HepG2 (cell line): ENCODE measurements at places on chromosomes 3 and 15.
A peak's percentile ranks its signal among the peaks of the same experiment; 100 is the strongest.

DNA sequence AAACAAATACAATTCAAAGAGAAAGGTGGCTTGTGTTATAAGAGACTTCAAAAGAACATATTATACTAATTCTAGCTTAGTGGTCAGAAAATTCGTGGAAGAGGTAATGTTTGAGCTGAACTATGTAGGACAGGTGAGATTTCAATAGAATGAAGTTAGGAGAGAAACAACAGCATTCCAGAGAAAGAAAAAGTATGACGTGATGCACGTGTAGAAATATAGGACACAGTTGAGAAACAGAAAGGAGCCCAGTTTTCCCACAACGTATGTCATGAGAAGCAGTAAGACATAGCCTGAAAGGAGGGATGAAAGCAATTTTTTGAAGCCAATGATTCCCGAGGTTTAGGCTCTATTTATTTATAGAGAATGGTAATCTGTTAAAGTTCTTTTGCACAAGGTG is 18.7 kb upstream of the P3H2 start:
- no peak for DNase-seq

GRCh38 chr3:134829721-134830120 is 34.7 kb downstream of the EPHB1 start:
- no peak for DNase-seq

GRCh38 chr15:74976159-74976558 is 19.2 kb upstream of the SCAMP5 start:
- no peak for DNase-seq

DNA sequence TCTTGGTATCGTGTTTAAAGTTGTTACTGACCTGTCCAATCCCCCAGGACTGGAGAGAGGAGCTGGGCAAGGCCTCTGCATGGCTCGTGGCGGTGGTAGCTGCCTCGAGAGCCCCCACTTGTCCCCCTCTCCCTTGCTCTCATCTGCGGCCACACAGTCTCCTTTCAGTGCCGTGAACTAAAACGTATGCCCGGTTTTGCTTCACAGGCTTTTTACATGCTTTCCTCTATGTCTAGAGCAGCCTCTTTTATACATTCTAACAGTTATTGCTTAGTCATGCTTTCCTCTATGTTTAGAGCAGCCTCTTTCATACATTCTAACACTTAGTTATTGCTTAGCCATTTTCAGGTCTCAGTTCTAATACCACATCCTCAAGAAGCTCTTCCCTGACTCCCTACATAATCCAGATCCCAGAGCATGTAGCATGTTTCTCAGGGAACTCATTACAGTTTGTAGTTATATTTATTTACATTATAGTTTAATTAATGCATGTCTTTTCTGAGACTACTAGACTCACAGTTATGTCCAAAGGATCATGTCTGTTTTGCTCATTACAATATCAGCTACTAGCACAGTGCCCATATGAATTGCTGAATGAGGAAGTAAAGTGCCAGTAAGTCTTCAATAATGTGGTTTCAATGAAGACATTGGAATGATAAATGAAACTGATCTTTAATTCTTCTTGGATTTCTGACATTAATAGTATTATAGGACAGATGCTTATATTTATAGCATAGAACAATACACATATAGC is 66.5 kb upstream of the TBL1XR1 start:
- DNase-seq, result no peak

GRCh38 chr3:133527081-133527715 is 46.3 kb upstream of the CDV3 start:
- DNase-seq, result no peak

DNA sequence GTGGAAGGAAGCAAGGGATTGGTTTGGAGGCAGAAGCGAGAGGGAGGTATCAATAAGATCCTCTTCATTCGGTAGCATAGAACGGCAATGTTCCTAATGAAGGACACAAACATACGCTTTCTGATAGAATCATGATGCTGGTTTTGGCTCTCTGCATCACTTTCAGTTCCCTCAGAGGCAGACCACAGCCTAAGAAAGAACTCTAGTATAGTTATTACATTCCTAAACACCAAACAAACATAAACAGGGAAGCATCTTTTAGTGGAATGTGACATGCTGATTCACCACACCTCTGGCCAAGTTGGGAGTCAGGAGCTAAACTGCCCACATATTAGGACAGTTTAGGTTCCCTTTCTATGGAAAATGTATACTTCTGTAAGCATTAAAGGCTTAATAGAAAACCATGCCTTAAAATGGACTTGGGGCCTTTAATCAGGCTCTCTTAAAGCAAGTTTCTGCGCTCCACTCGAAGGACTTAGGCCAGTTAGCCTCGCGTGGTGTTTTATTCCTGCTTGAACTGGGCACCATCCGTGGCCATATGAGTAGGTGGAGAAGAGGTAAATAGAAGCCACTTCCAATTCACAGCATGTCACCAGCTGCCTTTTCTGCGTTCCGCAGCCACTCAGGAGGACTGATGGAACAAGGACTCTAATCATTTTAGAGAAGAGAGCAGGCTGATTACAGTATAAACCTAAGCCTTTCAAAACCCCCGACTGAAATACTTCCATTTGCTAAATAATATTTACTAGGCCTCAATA is 53.7 kb downstream of the CD47 start:
- DNase-seq, result no peak

GRCh38 chr3:168407381-168407780 is 311.7 kb upstream of the GOLIM4 start:
- DNase-seq, result no peak

GRCh38 chr3:121781611-121782010 is 32.1 kb upstream of the GOLGB1 start:
- DNase-seq, result no peak

- no peak for DNase-seq
These were observed 41.1 kb upstream of the AP3B2 start for GRCh38 chr15:82750831-82751180.

- no peak for DNase-seq
These were observed 43.4 kb upstream of the PCSK6 start for GRCh38 chr15:101532865-101533264.

DNA sequence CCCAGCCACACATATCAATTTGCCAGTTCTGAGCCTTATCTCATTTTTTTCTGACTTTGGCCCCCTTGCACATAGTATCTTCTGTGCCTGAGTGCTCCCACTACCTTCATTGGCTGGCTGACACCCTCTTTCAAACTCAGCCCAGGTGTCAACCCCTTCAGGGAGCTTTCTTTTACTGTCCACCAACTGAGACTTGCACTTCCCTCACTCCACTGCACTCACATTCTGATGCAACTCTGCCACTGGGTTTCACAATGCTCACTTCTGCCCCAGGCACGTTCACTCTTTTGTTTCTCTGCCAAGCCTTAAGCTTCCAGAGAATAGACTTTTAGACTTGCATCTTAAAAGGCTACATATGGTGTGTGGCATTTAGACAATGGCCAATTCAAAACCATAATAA is 101.5 kb upstream of the CBLB start:
- no peak for DNase-seq

DNA sequence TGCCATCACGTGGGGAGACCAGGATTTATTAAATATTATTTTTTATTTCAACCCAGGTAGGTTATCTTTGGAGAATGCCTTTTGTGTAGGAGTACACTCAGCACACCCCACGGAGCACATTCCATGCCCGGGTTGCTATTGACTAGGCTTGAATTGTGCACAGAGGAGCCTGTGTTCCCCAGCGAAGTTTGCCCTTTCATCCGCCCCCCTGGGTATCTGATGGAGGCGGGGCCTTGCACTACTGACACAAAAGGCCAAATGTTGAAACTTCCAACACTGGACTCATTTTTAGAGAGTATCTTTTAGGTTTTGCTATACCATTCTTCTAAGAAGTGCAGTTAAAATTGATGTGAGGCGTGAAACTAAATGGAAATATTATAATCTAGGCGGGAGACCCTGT is 39.3 kb upstream of the PPP4R2 start:
- peak; percentile 95 for DNase-seq

GRCh38 chr3:100068826-100069225 is 45.5 kb downstream of the FILIP1L start:
- peak; percentile 79 for DNase-seq

DNA sequence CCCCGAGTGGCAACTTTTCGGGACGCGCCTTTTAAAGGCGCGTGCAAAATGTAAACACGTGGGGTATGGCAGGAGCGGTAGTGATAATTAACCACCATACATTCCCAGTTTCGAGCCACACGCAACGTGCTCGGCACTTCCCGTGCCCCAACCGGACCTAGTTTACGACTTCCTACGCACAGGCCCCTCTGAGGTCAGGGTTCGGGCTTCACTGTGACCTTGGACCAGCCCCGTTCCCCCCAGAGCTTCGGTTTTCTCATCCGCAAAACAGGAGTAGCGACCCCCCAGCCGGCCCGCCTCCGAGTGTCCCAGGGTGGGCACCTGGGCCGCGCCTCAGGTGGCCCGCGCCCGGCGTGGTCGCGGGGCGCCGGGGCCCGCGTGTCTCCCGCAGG is 451 bp downstream of the CHCHD4 start:
- DNase-seq, result peak; percentile 60

DNA sequence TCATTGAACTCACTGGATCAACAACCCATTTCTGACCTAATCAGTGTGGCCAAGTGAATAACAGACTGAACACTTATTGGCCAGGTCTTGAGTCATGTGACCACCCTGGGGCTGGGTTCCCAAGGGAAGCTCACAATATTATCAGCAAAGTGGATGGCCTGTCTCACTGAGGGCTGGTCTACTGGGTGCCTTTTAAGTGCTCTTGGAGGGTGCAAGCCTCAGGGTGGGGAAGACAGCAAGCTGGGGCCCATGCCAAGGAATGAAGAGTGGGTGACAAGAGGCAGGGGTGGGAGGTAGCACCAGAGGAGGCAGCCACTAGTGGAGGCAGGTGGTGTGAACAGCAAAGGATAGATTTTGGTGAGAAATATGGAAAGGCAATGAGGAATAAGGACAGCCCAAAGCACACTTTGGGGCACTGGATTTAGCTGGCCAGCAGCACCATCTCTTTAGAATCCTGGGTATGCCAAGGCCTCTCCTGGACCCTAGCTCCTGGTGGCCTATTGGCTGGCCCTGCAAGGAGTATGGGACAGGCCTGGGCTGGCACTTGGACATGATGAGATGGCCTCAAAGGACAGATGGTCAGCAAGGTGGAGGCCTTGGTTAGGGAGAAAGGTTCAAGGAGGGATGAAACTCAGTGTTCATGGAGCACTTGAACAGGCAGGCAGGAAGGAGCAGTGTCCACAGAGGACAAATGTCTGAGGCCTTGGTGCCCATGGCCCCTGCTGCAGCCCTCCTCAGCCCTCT is 34.2 kb downstream of the HMCES start:
- DNase-seq, result no peak

DNA sequence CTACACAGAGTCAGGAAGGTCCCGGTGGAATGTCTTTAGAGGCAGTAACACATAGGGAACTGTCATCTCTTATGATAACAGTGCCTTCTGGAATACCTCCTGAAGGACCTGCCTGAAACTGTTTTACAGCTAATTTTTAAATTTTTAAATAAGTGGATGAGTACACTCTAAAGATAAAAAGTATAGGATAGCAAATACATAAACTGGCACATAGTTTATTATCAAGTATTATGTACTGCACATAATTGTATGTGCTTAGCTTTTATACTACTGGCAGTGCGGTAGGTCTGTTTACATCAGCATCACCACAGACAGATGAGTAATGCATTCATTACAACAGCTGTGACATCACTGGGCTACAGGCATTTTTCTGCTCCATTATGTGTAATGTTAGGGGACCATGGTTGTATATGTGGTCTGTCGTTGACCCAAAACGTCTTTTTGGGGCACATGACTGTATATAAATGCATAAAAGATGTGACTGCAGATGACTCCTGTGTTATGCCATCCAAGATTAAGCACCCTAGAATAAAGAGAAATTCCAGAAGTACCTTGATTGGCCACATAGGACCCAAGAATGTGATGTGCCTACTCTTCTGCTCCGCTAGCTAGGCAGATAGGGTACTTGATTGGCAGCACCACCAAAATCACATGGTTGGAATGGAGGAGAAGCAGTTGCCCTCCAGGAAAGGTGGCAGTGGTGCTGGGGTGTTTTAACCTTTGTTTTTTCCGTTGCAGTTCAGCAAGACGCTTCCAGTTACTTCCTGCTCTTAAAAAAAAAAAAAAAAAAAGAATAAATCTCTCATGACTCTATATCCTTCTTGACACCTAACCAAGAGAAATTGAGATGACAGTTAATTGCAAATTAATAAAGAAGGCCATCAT is 3.3 kb downstream of the VPS8 start:
- DNase-seq, result no peak

- no peak for DNase-seq
These were observed 524.2 kb downstream of the NAALADL2 start for GRCh38 chr3:175383371-175383770.

DNA sequence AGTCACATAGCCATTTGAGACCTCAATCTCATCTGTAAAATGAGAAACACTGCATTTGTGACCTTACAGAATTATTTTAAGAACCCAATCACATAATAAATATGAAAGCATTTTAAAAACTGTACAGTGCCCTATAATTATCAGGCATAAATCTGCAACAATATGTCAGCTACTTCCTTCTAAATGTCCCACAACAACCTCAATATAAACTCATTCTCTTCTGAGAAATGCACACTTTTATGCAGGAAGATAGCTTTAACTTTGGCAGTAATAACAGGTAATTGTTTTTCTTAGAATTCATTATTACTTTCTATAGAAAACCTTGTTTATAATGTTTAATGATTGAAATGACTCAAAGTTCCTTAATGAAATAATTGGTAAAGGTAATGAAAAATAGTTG is 400.7 kb upstream of the AGTR1 start:
- no peak for DNase-seq

DNA sequence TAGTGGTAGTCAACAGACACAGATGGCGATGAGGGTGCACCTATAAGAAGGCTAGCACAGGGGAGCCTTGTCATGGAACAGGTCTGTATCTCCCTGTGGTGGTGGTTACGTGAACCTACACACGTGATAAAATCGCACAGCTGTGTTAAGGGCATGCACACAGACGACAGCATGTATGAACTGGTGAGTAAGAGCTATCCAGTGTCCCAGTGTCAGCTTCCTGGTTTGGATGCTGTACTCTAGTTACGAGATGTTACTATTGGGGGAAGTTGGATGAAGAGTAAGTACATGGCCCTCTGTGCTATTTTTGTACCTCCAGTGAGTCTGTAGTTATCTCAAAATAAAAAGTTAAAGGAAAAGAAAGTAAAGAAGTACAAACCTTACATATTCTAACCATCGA is 38.2 kb downstream of the MTMR10 start:
- DNase-seq, result no peak

DNA sequence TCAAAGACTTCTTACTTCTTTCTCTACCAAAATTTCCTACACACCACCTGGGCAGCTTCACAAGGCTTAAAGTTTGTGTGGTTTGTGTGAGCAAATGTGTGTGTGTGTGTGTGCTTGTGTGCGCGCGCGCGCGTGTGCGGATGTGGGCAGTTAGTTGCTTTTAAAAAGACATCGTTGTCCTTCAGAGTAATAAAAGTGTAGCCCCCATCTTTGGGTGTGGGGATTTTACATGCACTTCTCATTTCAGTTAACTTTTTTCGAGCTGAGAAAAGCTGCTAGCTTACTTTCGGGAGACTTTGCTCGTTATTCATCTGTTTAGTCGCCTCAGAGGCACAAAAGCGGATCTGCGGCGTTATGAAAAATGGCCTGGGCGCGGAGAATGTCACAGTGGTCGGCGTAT is 36.0 kb downstream of the ZIC4 start:
- no peak for DNase-seq

- DNase-seq, result no peak
These were observed 27.7 kb upstream of the SSR3 start for GRCh38 chr3:156582532-156583183.
